ENCODE measurements at places on chromosomes 3 and 15.

DNA sequence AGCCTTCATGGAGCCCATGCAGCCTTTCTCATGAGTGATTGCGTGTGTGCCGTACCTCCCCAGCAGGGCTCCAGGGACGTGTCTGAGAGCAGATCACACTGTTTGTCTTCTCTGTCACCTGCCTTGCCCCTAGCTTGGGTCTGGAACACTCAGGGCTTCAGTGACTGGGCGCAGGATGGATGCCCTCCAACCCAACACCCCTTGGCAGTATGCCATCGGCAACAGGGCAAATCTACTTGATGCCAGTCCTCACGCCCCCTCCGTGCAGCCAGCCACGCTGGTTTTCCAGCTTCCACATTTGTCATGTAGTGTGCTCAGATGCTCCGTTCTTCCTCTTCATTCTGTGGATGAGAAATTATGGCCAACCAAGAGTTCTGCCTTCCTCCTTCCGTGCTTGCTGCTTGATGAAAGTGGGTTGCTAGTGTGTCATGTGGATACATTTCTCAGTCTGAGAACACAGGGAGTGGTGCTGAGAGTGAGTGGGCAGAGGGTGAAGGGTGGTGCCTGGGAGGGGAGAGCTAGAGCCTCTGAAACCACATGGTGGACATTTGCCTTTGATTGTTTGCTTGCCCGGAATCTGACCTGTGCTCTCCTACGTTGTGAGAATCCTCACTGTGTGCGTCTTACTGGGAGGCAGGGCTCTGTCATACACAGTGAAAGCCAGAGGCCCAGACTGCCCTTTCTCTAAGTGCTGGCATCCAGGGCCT, 97.2 kb downstream of the FAM43A start:
- DNase-seq: no peak

GRCh38 chr15:58985443-58985842, 2.0 kb upstream of the RNF111 start:
- DNase-seq: no peak

- no peak for DNase-seq
Measured at GRCh38 chr15:100235030-100235617, 106.7 kb downstream of the ADAMTS17 start.

DNA sequence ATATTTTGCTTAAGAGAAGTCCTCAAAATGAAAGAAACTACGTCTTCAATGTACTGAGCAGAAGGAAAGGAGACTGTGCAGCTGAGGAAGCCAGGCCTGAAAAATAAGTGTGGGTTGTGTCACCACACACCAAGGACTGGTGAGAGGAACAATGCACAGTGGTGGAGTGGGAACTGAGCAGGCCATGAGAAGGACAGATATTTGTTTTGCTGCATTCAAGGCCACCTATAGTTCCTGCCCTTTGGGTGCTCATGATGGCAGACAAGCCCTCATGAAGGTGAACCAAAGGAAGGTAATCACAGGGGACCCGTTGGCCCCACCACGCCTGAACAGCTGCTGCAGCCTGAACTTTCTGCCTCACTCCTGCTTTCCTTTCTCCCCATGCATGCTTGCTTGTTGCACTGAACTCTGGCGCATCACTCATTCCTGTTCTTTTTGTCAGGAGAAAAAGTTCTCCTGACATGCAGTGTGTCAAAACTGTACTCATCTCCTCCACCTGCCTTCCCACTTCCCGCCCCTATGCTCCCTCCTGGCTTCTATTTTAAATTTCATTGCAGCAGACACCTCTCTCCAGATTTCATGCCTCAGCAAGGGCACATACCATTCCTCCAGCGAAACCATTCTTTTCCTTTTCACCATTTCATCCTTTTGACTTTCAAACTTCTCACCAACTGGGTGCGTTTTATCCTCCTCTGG, 2.2 kb upstream of the RNF7 start:
- DNase-seq: no peak

GRCh38 chr15:40906091-40906990, 12.1 kb downstream of the VPS18 start:
- peak; percentile 77 for DNase-seq

DNA sequence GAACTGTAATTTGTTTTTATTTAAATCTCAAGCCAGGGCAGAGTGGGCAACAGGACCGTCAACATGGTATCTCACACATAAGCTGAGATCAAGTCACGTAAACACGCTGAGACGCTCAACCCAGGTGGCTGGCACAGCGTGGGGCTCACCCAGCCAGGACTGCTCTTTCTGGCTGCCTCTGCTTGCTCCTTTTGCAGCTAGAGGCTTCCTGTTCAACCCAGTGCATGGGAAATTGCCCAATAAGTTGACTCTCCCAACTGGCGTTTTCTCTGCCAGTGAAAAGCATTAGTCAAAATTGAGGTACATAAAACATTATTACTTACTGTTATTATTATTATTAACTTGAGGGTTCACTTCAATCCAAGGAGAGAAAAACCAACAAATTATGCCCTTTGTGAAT, 398.1 kb downstream of the NR2F2 start:
- DNase-seq: no peak

DNA sequence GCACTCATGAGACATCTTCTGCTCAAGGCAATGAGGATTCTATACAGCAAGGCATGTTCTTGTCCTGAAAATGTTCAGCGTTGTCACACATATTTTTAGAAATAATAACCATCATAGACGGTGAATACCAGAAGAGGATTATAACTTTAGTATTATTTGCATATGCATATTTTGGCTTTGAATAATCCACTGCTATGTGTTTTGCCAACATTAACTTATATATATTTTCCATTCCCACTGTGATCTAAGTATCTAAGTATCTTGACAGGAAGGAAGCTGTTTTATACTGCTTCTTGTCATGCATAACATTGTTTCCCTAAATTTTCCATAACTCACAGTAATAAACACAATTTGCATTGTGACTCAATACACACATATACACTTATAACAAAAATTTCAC, 509.5 kb downstream of the TBL1XR1 start:
- DNase-seq: no peak

DNA sequence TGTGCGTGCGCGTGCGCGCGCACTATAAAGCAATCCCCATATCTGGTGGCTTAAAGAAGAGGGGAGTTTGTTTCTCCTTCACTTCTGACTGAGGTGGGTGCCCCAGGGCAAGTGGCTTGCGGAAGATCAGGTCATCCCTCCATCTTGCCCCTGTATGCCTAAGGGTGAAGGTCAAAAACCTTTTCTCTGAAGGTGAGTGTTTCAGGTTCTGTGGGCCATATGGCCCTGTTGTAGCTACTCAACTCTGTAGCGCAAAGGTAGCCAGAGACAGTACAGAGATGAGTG, 5.5 kb downstream of the ABTB1 start:
- DNase-seq: no peak

- no peak for DNase-seq
Measured at GRCh38 chr3:66068255-66068654, 29.5 kb upstream of the MAGI1 start.

DNA sequence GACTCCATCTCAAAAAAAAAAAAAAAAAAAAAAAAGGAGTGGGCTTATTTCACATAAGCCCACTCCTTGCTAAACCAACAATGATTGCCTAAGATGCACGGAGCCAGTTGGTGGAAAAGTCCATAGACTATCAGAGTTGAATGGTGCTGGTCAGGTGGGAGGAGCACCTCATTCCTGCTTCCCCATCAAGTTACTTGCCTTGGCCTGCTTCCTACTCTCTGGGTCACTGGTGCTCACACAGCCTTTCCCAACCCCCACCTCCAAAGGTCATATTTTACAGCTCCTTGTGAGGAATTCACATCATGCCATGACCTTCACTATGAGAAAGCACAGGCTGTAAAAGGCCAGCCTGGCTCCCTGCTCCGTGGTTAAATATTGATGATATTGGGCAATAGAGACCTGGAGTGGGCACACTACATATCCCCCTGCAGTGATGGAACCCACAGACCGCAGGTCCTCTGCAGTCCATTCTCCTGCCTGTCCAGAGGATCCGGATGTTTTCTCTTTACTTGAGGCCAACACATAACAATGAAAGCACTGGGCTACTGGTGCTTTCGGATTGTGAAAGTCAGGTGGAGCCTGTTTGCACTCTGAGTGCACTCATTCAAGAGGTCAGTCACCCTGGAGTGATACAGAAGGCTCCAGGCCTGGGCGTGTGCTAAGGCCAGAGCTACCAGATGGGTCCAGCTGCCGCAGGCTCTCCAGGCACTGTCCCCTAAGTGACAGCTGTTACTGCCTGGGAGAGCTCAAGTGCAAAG, at the start of gene SLC51B:
TSS of gene SLC51B (plus strand) at position 664 of the 758 bp plus-strand sequence. CDS start 4,618 bp downstream, outside the sequence.
- DNase-seq: no peak

- DNase-seq: no peak
Measured at GRCh38 chr15:91632176-91632575, 221.3 kb upstream of the SLCO3A1 start.

DNA sequence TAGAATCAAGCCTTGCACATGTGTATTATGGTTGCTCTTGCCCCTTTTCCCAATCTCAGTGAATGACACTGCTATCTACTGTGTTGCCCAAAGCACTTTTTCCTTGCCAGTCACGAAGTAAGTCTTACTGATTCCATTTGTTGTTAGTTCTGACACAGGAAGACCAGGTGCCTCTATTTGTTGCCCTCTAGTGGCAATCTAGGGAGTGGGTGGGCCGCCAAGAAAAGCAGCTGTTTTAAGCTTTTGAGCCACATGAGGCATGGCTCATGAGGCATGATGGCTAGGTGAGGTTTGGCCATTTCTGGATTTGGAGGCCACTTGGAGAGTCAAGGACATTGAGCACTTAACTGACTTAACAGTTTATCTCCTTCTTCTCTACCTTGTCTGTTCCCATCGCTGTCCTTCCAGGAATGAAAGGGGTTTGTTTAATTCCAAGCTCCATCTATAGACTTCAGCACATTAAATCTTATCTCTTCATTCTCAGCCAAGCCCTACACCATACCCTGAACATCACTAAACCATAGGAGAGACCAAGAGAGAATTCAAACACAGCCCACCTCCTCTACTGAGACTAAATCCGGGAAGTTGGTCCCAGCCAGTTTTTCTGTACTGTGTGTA, 103.1 kb downstream of the HCN4 start:
- peak; percentile 32 for DNase-seq
